Pulmonary artery endothelial cell (primary cell): ENCODE measurements at places on chromosomes 7 and 10.

DNA sequence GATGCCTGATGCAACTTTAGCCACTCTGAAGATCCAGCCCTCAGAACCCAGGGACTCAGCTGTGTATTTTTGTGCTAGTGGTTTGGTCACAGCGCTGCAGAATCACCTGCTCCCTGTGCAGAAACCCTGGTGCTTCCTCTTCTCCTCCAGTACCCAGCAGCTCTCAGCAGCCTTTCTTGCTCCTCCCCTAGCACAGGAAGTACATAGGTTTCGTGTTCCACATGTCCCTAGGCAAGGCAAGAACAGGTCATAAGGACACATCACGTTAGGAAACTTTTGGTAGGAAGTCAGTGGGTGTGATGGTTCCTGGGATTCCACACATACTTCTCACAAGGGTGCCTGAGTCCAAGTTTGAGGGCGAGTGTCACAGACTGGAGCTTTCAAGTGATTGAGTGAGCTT, 167.9 kb upstream of the PRSS1 start:
- no peak for DNase-seq

GRCh38 chr7:99843808-99844207, 16.0 kb downstream of the CYP3A43 start:
- DNase-seq, result no peak

- DNase-seq, result no peak
Measured at GRCh38 chr10:8279598-8279997, 225.1 kb downstream of the GATA3 start.

DNA sequence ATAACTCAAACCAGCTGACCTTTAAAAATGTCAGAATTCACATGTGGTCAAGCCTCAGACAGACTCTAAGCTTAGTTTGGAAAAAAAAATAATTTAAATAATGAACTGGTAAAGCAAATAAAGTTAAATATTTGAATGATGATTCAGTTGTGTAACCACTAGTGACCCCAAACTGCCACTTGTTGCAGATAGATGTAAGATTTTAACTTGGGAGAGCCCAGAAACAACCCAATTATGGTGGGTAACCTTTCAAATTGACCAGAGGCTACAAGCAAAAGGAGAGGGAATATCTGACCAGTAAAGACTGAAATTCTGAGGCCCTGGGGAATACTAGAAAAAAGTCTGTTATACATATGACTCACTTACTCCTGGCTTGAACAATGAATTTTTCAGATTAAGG, 268.1 kb downstream of the HPSE2 start:
- DNase-seq, result no peak
